Brain pericyte (primary cell): ENCODE measurements at places on chromosomes 6 and 20.

DNA sequence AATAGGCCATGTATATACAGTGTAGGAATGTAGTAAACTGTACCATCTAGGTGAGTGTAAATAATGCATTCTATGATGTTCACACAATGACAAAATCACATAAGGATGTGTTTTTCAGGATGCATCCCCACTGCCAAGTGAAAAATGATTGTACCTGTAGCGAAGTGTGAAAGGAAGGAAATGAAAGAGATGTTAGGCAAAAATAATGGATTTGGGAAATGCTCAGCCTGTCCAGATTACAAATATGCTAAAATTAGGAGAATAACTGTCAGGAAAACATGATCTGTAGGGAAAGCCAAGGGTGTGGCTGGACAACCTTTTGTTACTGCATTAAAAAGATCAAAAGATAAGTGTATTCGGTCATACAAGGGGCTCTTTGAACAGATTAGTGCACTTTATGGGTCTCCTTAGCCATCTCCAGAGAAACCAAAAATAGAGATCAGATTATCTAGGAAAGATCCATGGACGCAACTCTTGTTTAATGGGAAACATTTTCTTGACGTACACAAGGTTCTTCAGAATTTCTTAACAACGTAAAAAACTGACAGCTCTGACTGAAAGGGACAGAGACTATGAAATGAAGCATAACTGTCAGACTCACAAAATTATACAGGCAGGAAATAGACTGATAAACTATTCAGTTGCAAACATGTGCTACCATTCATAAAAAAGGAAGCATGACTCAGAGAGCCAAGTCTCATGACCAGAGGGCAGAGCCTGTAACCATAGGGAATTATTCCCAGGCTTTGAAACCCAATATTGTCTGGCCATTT is 253.6 kb upstream of the RAB32 start:
- DNase-seq = peak; percentile 55

DNA sequence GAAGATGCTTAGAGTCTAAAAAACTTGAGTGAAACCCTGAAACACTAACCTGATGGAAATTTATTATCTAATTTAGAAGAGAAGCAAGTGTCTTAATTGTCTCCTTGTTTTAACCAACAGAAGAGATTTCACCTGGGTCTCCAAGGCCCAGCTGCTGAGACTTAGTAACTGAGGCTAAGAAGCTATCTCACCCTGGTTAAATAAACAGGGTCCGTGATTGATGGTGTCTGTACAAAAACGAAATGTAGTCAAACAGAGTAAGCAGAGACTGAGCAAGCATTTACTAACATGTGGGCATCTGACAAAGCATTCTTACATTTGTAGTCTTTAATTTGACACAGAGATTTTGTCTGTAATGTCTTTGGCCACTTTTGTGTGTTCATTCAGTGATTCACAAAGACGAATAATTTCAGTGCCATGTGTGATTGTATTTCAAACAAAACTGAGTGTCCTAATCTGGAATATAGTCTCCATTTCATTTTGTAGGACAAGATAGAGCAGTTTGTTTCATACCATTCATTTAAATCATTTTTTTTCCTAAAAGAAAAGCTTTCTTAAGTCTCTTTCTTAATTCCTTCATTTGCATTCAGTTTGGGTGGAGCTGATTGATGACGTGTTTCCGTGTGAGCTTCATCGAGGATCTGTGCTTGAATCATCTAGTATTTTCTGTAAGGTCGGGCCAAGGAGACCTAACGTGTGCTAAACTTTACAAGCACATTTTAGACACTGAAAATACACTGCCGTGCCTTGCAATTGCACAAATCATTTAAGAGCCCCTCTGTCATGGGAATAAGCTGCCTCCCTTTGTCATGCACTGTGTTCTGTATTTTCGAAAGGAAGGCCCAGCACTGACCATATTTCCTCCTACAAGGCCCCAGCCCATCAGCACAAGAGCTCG is 170.6 kb upstream of the QKI start:
- no peak for DNase-seq

- no peak for DNase-seq
These were observed 14.4 kb upstream of the PGK2 start for GRCh38 chr6:49801525-49801924.

DNA sequence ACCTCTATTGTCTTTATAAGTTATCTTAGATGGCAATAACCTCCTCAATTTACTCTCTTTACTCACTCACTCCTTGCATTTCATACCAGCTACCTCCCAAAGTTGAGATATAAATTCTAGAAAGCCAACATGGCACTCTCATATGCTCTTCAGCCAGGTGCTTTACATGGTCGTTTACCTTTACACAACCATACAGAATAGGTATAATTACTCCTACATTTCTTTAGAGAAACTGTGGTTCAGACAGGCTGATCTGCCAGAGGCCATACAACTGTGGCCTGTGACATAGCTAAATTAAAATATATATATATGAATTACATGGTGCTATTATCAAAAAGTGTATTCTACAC is 45.7 kb downstream of the HBS1L start:
- no peak for DNase-seq

- no peak for DNase-seq
These were observed 9.8 kb upstream of the MAPK13 start for GRCh38 chr6:36120539-36120938.

- no peak for DNase-seq
These were observed 65.5 kb downstream of the ANKRD60 start for GRCh38 chr20:58162986-58163385.

DNA sequence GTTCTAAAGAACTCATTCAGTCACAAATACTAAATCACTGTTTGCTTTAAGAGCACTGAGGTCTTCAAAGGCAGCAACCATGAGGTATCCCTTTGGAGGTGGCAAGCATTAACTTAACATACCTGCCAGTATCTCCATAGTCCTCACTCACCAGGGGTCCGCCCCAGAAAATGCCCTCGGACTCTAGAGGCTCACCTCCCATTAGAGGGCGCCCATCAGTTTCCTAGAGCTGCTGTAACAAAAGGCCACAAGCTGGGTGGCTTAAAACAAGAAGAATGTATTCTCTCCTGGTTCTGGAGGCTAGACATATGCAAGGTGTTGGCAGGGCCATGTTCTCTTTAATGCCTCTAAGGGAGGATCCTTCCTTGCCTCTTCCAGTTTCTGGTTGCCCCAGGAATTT is 12.0 kb upstream of the RNGTT start:
- no peak for DNase-seq

- no peak for DNase-seq
These were observed 26.4 kb downstream of the ZFAND3 start for GRCh38 chr6:37845930-37846329.
